Daoy (cell line): ENCODE measurements at places on chromosomes 7 and 10. TPM values are rescaled to one million over a fixed set of nuclear protein-coding genes. Genes with fewer than 3 reads are reported as not detected.

The HOXA6 gene
- 0.92 and 4.2 TPM in 2 replicates for total RNA-seq

The SEMA3D gene
- 0.95 and 1.8 TPM in 2 replicates for total RNA-seq

The GET4 gene
- 50.1 and 50.2 TPM in 2 replicates for total RNA-seq

The MMRN2 gene
- 0.06 TPM in 1 of 2 replicates, not detected in the other for total RNA-seq

The IL15RA gene
- total RNA-seq, result 6.4 and 8.3 TPM in 2 replicates

The ICA1 gene
- total RNA-seq, result 15.1 and 18.1 TPM in 2 replicates

The TECTB gene
- total RNA-seq, result not detected in 2 replicates

The BLNK gene
- total RNA-seq, result not detected in 2 replicates

The PRF1 gene
- not detected in 2 replicates for total RNA-seq

The SPAG6 gene
- 0.74 TPM in 1 of 2 replicates, not detected in the other for total RNA-seq

The FEZF1 gene
- 0.03 and 0.69 TPM in 2 replicates for total RNA-seq

The BHLHA15 gene
- total RNA-seq, result not detected in 2 replicates

The CNNM2 gene
- total RNA-seq, result 2.7 and 2.9 TPM in 2 replicates

The PNLIPRP3 gene
- total RNA-seq, result 0.17 TPM in 1 of 2 replicates, not detected in the other

The UTF1 gene
- total RNA-seq, result not detected in 2 replicates

The EGFR gene
- total RNA-seq, result 58.2 and 66.6 TPM in 2 replicates

The CALHM1 gene
- total RNA-seq, result not detected in 2 replicates

The CFAP43 gene
- 0.24 and 0.69 TPM in 2 replicates for total RNA-seq

The OGDH gene
- 66.7 and 77.5 TPM in 2 replicates for total RNA-seq

The CDK5 gene
- 56.6 and 63.8 TPM in 2 replicates for total RNA-seq

The SLC16A9 gene
- 11.7 and 13.7 TPM in 2 replicates for total RNA-seq

The KCTD7 gene
- 9.0 and 10.7 TPM in 2 replicates for total RNA-seq

The GPR26 gene
- total RNA-seq, result 0.11 TPM in 1 of 2 replicates, not detected in the other

The MYH16 gene
- 0.51 TPM in 1 of 2 replicates, not detected in the other for total RNA-seq

The SFR1 gene
- 14.3 and 14.4 TPM in 2 replicates for total RNA-seq

The ANKRD7 gene
- 5.1 and 7.9 TPM in 2 replicates for total RNA-seq

The BICC1 gene
- total RNA-seq, result 9.1 and 12.2 TPM in 2 replicates

The ACSM6 gene
- not detected in 2 replicates for total RNA-seq

The C7orf57 gene
- 0.91 and 0.95 TPM in 2 replicates for total RNA-seq

The MOGAT3 gene
- not detected in 2 replicates for total RNA-seq

The PAPOLB gene
- total RNA-seq, result not detected in 2 replicates

The CTAGE15 gene
- total RNA-seq, result 0.65 TPM in 1 of 2 replicates, not detected in the other

The NODAL gene
- total RNA-seq, result not detected in 2 replicates

The ECHDC3 gene
- total RNA-seq, result 7.9 TPM in 2 replicates

The CD36 gene
- total RNA-seq, result not detected in 2 replicates

The VWDE gene
- 0.42 and 0.97 TPM in 2 replicates for total RNA-seq

The EGR2 gene
- total RNA-seq, result 1.4 and 3.1 TPM in 2 replicates

The RASA4B gene
- total RNA-seq, result 0.95 TPM in 1 of 2 replicates, not detected in the other

The OR9A4 gene
- not detected in 2 replicates for total RNA-seq

The PCLO gene
- total RNA-seq, result 1.3 and 5.1 TPM in 2 replicates

The TAS2R5 gene
- 0.06 TPM in 1 of 2 replicates, not detected in the other for total RNA-seq

The ASZ1 gene
- not detected in 2 replicates for total RNA-seq

The TFPI2 gene
- total RNA-seq, result 108 and 113 TPM in 2 replicates

The HACD1 gene
- total RNA-seq, result 25.0 and 41.9 TPM in 2 replicates

The PKD2L1 gene
- total RNA-seq, result not detected in 2 replicates

The PSMA2 gene
- total RNA-seq, result 340 and 366 TPM in 2 replicates
